ENCODE measurements at places on chromosomes 1 and 21.

- no peak for DNase-seq
Observed at GRCh38 chr1:162373541-162374260, 3.0 kb downstream of the SPATA46 start.

- DNase-seq, result no peak
Observed at GRCh38 chr1:75342786-75343185, 208.6 kb downstream of the LHX8 start.

DNA sequence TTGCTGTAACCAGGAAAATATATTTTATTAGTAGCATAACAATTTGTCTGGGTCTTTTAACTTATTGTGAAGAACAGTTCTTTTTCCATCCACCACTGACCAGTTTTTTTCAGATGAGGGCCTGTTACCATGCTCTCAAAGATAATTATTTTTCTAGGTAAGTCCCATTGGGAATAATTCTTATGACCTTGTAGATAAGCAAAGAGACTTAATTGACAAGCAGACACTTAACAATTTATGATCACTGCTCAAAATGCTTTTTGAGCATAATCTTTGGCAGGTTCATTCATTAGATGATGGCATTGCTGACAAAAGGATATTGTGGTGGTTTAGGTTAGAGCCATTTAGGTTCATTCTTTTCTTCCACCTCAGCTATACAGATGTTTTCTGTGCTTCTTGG lies 6.6 kb downstream of the SNX27 start:
- no peak for DNase-seq

GRCh38 chr1:39094685-39095084 lies 68.5 kb downstream of the NDUFS5 start:
- DNase-seq, result no peak

DNA sequence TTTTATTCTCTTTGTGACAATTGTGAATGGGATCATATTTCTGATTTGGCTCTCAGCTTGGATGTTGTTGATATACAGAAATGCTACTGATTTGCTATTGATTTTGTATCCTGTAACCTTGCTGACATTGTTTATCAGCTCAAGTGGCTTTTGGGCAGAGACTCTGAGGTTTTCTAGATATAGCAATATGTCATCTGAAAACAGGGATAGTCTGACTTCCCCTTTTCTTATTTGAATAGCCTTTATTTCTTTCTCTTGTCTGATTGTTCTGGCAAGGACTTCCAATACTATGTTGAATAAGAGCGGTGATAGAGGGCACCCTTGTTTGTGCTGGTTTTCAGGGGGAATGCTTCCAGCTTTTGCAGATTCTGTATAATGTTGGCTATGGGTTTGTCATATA lies 150.8 kb downstream of the FASLG start:
- no peak for DNase-seq

- no peak for DNase-seq
Observed at GRCh38 chr1:110533230-110533629, 14.3 kb upstream of the KCNA10 start.

DNA sequence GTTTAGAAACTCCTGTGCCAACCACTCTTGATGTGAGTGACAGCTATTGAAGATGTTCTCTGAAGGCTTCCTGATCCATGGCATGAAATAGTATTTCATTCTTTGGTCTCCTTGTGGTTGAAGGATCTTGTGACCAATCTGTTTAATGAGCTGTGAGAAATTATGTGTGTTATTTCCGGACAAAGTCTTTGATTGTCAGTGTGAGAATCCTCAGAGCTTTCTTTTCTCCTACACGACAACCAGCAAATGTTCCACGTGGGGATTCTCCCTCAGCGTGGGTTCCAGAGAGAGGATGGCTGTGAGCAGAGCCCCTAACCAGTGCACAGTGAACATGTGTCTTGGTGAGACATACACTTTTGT lies 45.0 kb upstream of the HOOK1 start:
- no peak for DNase-seq

Measured in T-helper 17 cell (primary cell).